Body of pancreas (tissue), 4 donors: ENCODE measurements at places on chromosomes 11 and 22. TPM values are rescaled to one million over a fixed set of nuclear protein-coding genes. Genes with fewer than 3 reads are reported as not detected.
A peak's percentile ranks its signal among the peaks of the same experiment; 100 is the strongest.

FOLR2 gene
- total RNA-seq = 49.1 TPM

GRCh38 chr11:76543006-76543703 lies 98.3 kb downstream of the EMSY start:
- H3K4me3 ChIP-seq = no peak overlapping the region
- H3K27ac ChIP-seq = no peak overlapping the region
- peaks cover 20% of the 10 kb centered on the region for H3K36me3 ChIP-seq
- no peak for DNase-seq

FAM227A gene
- 3.6 TPM for total RNA-seq

GRCh38 chr22:39408807-39409206 lies 9.2 kb downstream of the TAB1 start:
- no peak for DNase-seq
- no peaks in the 10 kb centered on the region for H3K27me3 ChIP-seq
- H3K36me3 ChIP-seq = no peaks in the 10 kb centered on the region
- H3K4me1 ChIP-seq = no peaks in the 10 kb centered on the region
- no peak overlapping the region for H3K27ac ChIP-seq

OR2AT4 gene
- under 0.01 TPM for total RNA-seq

MS4A6E gene
- total RNA-seq = not detected

- no peak for DNase-seq
- no peaks in the 10 kb centered on the region for H3K36me3 ChIP-seq
- H3K27ac ChIP-seq = no peak overlapping the region
- H3K27me3 ChIP-seq = no peaks in the 10 kb centered on the region
Measured at GRCh38 chr11:40380835-40381234, 1078.6 kb downstream of the LRRC4C start.

- H3K4me1 ChIP-seq = peaks cover 24% of the 10 kb centered on the region
- H3K27ac ChIP-seq = no peak overlapping the region
- no peaks in the 10 kb centered on the region for H3K36me3 ChIP-seq
- DNase-seq = no peak
Measured at GRCh38 chr11:86978756-86979608, 23.8 kb upstream of the FZD4 start.

DNA sequence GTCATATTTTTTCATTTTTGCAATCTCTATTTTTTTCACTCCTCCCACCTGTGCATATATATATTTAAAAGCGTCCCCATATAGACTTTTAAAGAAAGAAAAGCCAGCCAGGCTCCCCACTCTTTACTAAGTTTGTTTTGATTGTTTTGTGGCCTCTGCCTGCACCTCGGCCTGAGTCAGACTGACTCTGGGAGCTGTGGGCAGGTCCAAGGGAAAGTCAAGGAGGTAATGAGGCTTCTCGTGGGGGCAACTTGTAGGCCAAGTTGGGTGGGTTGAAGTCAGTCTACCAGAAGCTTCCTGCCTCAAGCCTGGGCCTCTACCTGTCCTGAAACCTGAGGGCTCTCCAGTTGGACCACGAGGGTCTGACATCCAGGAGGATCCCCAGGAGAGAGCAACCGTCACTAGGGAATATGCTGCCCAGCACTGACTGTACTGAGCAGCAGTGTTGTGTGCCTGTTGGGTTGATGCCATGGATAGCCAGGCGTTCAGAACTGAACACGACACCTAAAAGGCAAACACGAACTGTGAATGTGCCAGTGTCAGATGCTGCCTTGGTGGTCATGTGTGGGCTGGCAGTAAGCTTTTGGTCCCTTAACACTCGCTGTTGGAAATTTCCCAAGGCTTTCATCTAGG lies 58.8 kb downstream of the BMAL1 start:
- H3K27ac ChIP-seq = no peak overlapping the region
- no peaks in the 10 kb centered on the region for H3K36me3 ChIP-seq
- H3K4me1 ChIP-seq = peaks cover 62% of the 10 kb centered on the region
- no peak for DNase-seq
- no peaks in the 10 kb centered on the region for H3K27me3 ChIP-seq

GRCh38 chr11:75342966-75343870 lies 8.2 kb downstream of the ARRB1 start:
- H3K4me1 ChIP-seq = peaks cover 88% of the 10 kb centered on the region
- peak overlapping the region; percentile 90 for H3K27ac ChIP-seq
- H3K36me3 ChIP-seq = no peaks in the 10 kb centered on the region
- no peaks in the 10 kb centered on the region for H3K27me3 ChIP-seq

- no peaks in the 10 kb centered on the region for H3K27me3 ChIP-seq
- no peak overlapping the region for H3K4me3 ChIP-seq
- peak; percentile 48 for DNase-seq
- H3K4me1 ChIP-seq = peaks cover 17% of the 10 kb centered on the region
- no peak overlapping the region for H3K27ac ChIP-seq
Measured at GRCh38 chr11:128726458-128727139, 32.7 kb downstream of the FLI1 start.

TSPO gene
- 225 TPM for total RNA-seq

DNA sequence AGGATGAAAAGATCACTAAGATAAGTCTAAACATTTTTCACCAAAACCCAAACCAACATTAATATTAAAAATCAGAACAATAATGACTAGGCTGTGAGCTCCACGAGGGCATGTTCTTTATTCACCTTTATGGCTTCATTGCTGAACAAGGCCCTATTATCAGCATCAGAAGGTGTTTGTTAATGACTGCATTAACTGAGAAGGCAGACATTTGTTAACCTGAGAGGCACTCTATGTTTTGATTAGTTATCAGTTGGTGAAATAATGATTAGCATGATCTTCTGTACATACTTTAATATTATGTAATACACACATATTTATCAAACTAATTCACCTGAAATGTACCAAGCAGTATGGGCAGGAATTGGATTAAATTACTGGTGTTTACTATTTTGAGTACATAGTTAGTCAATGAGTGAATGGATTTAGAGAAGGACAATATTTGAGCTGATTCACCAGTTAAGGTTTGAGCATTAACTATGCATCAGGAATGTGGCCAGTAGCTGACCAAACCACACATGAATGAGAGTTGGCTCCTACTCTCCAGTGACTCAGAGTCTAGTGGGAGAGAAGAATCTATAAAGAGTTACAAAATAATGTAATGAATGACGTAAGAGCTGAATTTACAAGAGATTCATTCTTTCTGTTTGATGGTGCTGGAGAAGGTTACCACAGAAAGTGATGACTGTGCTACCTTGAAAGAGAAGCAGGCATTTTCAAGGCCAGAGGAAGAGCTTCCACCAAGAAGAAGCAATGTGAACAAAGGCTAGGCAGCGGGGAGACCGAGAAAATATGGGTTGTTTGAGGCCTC lies 6.7 kb downstream of the IL18 start:
- H3K27me3 ChIP-seq = no peaks in the 10 kb centered on the region
- H3K4me3 ChIP-seq = no peak overlapping the region
- peak overlapping the region; percentile 83 for H3K27ac ChIP-seq
- peaks cover 10% of the 10 kb centered on the region for H3K4me1 ChIP-seq

DNA sequence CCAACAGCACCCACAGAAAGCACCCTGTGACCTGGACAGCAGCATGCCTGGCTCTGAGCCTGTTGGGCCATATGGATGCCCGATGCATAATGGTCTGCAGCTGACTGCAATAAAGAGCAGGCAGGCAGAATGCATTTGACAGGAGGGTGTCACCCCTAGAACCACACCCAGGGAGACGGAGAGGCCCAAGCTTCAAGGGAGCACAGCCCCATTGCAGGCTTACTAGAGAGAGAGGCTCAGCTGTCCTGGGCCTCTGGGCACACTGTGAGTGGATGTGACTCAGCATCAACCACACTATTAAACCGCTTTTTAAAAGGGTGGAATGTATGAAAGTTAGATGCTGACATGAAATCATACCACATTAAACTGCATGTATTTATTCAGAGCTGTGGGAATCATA lies 365.3 kb downstream of the CTTN start:
- no peak overlapping the region for H3K27ac ChIP-seq
- H3K27me3 ChIP-seq = no peaks in the 10 kb centered on the region
- H3K4me3 ChIP-seq = no peak overlapping the region
- DNase-seq = no peak
- no peaks in the 10 kb centered on the region for H3K36me3 ChIP-seq

RAG1 gene
- 0.33 TPM for total RNA-seq

DNA sequence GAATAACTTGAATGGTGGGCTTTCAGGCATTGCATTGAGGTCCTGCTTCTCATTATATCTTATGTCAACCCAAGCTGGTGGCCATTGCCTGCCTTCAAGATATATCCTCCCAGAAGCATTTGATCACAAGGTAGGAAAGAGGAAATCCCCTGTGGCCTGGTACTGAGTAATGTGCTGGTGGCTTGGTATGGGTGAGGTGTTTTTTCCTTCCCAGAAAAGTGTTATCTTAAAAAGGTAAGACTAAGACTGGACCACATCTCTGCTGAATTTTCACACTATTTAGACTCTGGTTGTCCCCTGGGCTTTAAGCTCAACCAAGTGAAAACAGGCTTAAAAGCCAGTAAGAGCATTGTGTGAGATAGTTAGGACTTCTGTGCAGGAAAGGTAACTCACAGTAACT lies 3.7 kb downstream of the INSC start:
- no peaks in the 10 kb centered on the region for H3K27me3 ChIP-seq
- no peak overlapping the region for H3K4me3 ChIP-seq
- DNase-seq = no peak
- no peak overlapping the region for H3K27ac ChIP-seq
- H3K4me1 ChIP-seq = peaks cover 4% of the 10 kb centered on the region
